Left forelimb (tissue), 1 donor: ENCODE measurements at places on chromosomes 13 and 19.
A peak's percentile ranks its signal among the peaks of the same experiment; 100 is the strongest.

GRCh38 chr13:63636316-63636993 is 2220.8 kb upstream of the PCDH20 start:
- no peak for DNase-seq

DNA sequence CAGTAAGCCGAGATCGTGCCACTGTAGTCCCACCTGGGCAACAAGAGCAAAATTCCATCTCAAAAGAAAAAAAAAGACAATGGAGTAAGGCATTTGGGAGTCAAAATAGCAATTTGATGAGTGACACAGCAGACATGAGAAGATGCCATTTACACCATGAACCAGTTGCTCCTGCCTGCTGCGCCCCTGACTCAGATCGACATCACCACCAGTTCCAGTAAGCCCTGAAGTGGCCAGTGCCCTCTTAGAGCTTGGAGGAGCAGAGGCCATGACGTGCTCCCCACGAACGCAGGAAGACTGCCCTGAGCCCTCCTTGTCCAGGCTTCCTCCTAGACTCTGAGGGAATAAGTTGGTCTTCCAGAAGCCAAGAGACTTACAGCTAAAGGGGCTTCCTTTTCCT is 339.2 kb downstream of the MYO16 start:
- DNase-seq: no peak

GRCh38 chr13:40120288-40120687 is 464.8 kb downstream of the COG6 start:
- DNase-seq: no peak

DNA sequence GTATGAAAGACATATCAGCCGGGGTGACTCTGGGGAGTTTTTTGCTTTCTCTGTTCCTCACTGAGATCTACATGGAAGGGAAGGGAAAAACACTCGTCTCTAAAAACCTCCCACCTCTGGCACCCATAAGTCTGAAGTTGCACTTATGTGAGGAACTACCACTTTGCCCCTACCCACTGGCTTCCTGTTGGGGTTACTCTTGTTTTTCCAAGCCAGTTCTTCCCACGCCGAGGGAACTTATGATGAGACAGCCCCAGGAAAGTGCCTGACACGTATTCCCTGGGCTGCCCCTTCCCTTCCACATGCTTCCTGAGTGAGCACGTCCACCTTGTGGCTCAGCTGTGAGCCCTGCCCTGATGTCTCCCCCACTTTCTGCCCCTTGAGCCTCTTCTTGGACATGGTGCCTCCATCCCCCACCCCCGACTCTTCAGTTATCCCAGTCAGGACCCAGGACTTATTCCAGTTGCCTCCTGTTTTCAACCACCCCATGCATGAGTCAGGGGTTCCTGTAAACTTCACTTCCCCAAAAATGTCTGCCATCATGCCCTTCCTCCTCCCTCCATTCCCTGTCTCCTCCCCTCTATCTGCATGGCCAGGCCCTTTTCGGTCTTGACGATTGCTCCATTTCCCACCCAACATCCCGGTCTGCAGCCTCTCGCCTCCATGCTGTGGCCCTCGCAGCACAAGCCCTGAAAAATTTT is 5.1 kb upstream of the SIGLEC7 start:
- peak; percentile 64 for DNase-seq
